ENCODE measurements at places on chromosomes 3 and 15. TPM values are rescaled to one million over a fixed set of nuclear protein-coding genes. Genes with fewer than 3 reads are reported as not detected.

GPR62 gene
- total RNA-seq = not detected

IFT122 gene
- total RNA-seq = 12.8 TPM

NR1I2 gene
- not detected for total RNA-seq

IQCF5 gene
- total RNA-seq = not detected

SIDT1 gene
- total RNA-seq = 0.69 TPM

MAP1A gene
- 0.69 TPM for total RNA-seq

EIF5A2 gene
- 10.7 TPM for total RNA-seq

INSYN1 gene
- total RNA-seq = 1.5 TPM

CEP70 gene
- 5.7 TPM for total RNA-seq

CSPG4 gene
- total RNA-seq = 0.06 TPM

ISL2 gene
- 4.7 TPM for total RNA-seq

MRPL3 gene
- total RNA-seq = 91.6 TPM

ABHD6 gene
- total RNA-seq = 12.7 TPM

ARHGEF26 gene
- 6.7 TPM for total RNA-seq

VGLL3 gene
- 6.8 TPM for total RNA-seq

TGM4 gene
- total RNA-seq = 0.03 TPM

FAM174B gene
- total RNA-seq = 7.6 TPM

TMEM207 gene
- not detected for total RNA-seq

MUC20 gene
- total RNA-seq = 0.73 TPM

ZNF80 gene
- total RNA-seq = not detected

PRC1 gene
- total RNA-seq = 203 TPM

GXYLT2 gene
- total RNA-seq = 1.6 TPM

HAUS2 gene
- total RNA-seq = 18.3 TPM

PRICKLE2 gene
- 1.9 TPM for total RNA-seq

GPX1 gene
- total RNA-seq = 296 TPM

PAQR9 gene
- 3.1 TPM for total RNA-seq

CMTM8 gene
- total RNA-seq = 10.5 TPM

IFRD2 gene
- 90.7 TPM for total RNA-seq

SLC4A7 gene
- total RNA-seq = 26.2 TPM

GOLGA6L7 gene
- not detected for total RNA-seq

AGBL1 gene
- not detected for total RNA-seq

TAGLN3 gene
- not detected for total RNA-seq

GHRL gene
- 0.14 TPM for total RNA-seq

TRH gene
- not detected for total RNA-seq

NR2F2 gene
- 24.0 TPM for total RNA-seq

MKRN2OS gene
- total RNA-seq = not detected

CHRNA5 gene
- 34.6 TPM for total RNA-seq

SLC22A14 gene
- 0.03 TPM for total RNA-seq

WDR49 gene
- not detected for total RNA-seq

SAMMSON gene
- total RNA-seq = not detected

CHRNA7 gene
- 4.2 TPM for total RNA-seq

RPUSD2 gene
- total RNA-seq = 17.0 TPM

WDR72 gene
- total RNA-seq = 5.5 TPM

GOLGA6L10 gene
- 0.69 TPM for total RNA-seq

IL17RB gene
- total RNA-seq = 1.1 TPM

NR1D2 gene
- 5.8 TPM for total RNA-seq

COL8A1 gene
- total RNA-seq = not detected

CLDN16 gene
- not detected for total RNA-seq

SLC24A5 gene
- total RNA-seq = not detected

CSPG5 gene
- 1.4 TPM for total RNA-seq

CLDN18 gene
- not detected for total RNA-seq

BMF gene
- total RNA-seq = 1.1 TPM

EPHB1 gene
- total RNA-seq = not detected

Data from A549 treated with CORT108297 at 1 μM for 4 hours (cell line).